ENCODE measurements at places on chromosomes 3 and 15.
A peak's percentile ranks its signal among the peaks of the same experiment; 100 is the strongest.

DNA sequence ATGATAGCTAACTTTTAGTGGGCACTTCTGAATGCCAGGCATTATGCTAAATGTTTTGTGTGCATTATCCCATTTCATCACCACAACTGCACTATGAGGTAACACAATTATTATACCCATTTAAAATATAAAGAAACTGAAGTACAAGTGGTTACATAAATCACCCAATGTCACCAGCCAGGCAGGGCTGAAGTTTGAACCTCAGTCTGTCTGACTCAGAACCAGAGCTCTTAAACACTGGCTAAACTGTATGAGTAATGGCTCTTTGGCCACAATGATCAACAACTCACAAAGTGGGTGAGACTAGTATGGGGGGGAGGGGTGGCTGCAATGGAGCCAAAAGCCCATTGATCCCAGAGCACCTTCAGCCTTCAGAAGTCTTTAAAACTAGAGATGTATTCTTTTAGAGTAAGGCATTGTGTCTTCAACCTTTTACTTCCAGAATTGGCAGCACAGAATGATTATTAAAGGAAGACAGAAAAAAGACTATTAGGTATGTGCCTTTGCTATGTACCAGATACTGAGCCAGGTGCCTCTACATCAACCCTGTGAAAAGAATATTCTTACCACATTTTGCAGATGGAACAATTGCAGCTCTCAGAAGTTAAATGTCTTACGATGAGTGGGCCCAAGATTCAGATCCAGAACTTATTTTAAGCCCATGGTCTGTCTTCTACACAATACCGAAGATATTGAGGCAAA is 166.9 kb downstream of the UACA start:
- DNase-seq: no peak

GRCh38 chr3:72604328-72604727 is 243.9 kb downstream of the SHQ1 start:
- DNase-seq: no peak

GRCh38 chr15:60973637-60974415 is 255.3 kb downstream of the RORA start:
- no peak for DNase-seq

GRCh38 chr15:86213420-86213819 is 133.7 kb downstream of the AGBL1 start:
- no peak for DNase-seq

DNA sequence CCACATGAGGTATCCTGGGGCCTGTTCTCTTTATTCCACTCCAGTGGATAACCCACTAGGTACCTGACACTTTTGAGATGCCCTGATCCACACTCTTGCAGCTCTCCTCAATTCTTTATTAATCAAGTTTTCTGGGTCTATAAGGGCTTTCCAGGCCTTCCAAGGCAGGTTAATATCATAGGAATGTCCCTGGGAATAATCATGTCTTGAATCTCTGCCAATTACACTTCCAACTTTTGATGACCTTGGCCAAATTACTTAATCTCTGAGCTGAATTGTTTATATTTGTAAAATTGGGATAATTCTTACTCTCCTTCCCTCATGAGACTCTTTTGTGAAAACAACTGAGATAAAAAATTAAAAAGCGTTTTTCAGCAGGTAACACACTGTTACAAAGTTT is 881.7 kb downstream of the MCTP2 start:
- DNase-seq: no peak

DNA sequence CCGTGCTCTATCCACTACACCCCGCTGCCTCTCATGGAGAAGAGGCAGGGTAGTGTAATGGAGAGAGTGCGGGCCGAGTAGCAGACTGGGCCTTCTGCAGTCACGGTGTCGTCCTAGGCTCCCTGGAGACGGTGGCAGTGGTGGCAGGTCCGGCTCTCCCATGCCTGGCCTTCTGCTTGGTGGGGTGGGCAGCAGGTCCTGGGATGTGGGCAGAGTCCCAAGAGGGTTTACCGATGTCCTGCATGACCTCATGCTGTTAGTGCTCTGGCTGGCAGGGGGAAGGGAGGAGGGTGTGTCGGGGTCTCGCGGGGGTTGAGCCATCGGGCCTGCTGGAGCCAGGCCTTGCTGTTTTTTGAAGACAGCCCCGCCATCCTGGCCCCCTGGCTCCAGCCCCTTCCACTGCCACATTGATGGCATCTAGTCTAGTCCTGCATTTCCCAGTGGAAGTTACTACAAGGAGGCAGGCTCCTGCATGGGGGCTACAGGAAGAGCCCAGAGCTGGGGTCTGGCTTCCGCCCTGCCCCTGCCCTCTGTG is 73.6 kb upstream of the SEC13 start:
- DNase-seq: no peak

DNA sequence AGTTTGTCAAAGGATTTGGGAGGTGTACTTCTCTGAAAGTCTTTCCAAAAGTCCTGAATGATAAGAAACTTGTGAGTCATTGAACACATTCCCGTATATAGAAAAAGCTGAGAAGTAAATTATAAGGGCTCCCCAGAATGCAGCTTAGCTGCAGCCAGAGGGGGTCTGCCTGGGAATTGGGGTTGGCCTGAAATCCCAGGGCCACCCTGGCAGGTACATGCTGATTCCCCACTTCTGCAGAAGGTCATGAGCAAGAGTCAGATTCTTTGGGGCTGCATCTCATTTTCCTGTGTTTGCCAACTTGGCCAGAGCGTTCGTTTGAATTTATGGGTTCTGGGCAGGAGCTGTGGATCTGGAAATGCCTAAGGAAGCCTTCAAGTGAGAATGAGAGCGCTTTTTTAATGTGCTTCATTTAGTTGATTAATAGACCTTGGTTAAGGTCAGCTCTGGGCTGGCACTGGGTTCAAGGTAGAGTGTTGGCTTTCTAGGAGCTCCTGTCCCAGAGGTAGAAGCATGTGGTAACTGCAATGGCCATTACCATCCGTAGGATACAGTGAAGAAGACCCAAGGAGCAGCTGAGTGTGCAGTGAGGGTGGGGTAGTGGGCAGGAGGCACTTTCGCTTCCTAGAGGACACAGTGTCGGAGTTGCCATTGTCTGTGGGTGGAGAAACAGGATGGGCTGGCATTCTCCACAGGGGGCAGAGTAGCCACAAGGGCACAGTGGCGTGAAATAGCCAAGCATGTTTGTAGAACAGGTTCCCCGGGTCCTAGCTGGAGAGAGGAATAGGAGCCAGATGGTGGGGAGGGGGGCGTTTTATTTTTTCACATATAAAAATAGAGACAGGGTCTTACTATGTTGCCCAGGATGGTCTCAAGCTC is 3.2 kb downstream of the SLC6A6 start:
- DNase-seq: no peak

DNA sequence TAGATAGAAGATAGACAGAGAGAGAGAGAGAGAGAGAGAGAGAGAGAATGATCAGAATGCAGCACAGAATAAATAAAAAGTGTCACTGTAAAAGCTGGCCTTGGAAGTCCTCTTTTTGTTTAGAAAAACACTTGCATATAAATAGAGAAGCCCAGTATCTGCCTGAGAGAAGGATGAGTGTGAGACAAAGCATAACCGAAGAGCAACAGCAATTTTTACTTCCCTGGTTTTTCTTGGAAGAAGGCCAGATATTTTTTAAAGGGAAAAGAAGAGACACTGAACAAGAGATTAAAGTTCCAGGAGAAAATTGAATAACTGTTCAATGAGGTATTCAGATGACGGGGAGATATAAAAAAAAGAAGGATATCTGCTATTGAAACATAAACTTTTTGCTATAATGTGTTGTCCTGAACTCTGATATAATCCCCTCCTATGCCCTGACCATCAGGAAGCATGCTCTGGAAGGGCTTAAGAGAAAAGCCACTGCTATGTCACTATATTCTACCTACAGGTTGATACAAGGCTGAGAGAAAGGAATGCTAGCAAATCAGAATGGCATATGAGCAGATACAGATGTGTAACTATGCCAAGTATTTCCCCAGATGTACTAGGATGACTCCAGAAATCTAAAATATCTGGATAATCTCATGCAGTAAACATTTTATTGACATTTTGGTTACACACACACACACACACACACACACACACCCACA is 358.9 kb downstream of the RBMS3 start:
- DNase-seq: no peak

- no peak for DNase-seq
Observed at GRCh38 chr15:81270781-81271491, 53.0 kb downstream of the STARD5 start.

GRCh38 chr3:70556056-70556455 is 243.6 kb upstream of the MDFIC2 start:
- DNase-seq: no peak

GRCh38 chr15:39238443-39238842 is 342.4 kb upstream of the THBS1 start:
- DNase-seq: no peak

GRCh38 chr3:101319531-101319930 is 844 bp downstream of the IMPG2 start:
- DNase-seq: no peak

GRCh38 chr3:106783231-106783630 is 594.0 kb upstream of the CCDC54 start:
- DNase-seq: no peak

- DNase-seq: no peak
Observed at GRCh38 chr3:196998966-196999760, 30.5 kb downstream of the MELTF start.

DNA sequence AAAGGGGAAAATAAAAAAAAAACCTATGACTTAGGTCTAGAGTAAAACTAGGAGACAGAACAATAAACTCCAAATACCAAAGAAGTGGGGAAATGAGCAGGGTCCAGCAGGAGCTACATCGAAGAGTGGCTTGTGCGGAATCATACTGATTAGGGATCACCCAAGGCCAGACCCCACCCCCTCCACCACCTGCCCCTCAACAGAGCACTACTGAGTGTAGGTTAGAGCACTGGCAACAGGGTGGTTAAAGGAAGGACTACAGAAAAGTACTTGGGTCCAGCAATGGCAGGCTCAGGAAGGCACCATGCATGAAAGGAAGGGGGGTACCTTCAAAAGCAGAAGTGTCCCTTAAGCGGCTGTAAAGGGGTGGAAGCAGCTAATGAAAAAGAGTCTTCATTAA is 96.2 kb downstream of the UBE3A start:
- DNase-seq: peak; percentile 9

- DNase-seq: no peak
Observed at GRCh38 chr3:30989276-30990030, 95.0 kb upstream of the GADL1 start.
